ACHN (cell line): ENCODE measurements at places on chromosomes 13 and 19.

GRCh38 chr19:55546011-55546410 is 668 bp upstream of the SBK3 start:
- no peak for DNase-seq

DNA sequence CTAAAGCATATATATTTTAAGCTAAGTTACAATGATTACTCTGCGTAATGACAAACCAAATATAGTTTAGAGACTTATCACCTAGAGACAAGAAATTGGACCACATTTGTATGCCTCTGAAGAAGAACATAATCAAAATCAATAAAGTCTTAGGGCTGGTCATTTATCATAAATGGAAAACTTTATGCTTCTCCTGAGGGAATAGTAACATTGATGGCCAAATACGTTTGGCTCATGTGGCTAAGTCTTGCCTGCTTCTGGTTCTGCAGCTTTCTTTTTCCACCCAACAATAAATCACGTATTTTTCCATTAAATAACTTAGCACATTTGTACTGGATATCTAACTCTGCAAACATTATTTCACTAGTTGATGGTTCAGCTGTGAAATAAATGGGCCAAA is 458.4 kb downstream of the SLITRK1 start:
- DNase-seq: no peak

GRCh38 chr19:11375143-11375948 is 880 bp downstream of the SWSAP1 start:
- DNase-seq: peak; percentile 47

- DNase-seq: no peak
Observed at GRCh38 chr19:45527731-45528130, 20.5 kb downstream of the VASP start.

GRCh38 chr19:19823916-19824315 is 2.4 kb upstream of the ZNF506 start:
- DNase-seq: no peak

- no peak for DNase-seq
Observed at GRCh38 chr13:47632311-47632710, 368.8 kb downstream of the SUCLA2 start.

- DNase-seq: peak; percentile 51
Observed at GRCh38 chr13:91185294-91185863, 162.1 kb upstream of the MIR17HG start.

DNA sequence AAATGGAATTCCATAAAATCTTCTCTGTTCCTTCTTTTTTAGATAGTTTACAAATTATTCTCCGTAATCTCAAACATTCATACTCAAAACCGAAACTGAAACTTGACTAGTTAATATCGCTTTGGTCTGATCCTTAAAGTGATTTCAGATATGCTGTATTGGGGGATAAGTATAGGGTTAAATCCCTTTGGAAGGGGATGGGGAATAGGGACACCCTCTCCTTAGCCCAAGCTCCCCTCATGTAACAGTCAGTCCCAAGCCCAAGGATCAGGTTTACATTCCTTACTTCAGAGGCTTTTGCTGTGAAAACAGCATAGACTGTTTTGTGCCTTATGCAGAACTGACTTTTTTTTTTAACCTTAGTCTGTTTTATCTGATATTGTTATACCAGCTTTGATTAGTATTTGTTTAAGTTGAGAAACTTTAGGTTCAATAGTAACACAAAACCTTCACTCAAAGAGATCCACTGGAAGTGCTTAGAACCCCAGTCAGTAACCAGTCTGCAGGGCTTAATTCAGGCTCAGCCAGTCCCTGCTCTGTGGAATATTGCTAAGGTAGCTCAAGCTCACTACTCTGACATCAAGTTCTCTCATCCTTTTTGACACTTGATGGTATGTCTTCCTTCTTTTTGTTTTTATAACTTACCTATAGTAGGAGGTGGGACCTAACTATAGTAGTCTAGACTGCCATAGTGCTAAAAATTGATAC is 10.5 kb downstream of the CDADC1 start:
- no peak for DNase-seq

GRCh38 chr13:112985803-112986408 is 16.9 kb downstream of the MCF2L start:
- no peak for DNase-seq

DNA sequence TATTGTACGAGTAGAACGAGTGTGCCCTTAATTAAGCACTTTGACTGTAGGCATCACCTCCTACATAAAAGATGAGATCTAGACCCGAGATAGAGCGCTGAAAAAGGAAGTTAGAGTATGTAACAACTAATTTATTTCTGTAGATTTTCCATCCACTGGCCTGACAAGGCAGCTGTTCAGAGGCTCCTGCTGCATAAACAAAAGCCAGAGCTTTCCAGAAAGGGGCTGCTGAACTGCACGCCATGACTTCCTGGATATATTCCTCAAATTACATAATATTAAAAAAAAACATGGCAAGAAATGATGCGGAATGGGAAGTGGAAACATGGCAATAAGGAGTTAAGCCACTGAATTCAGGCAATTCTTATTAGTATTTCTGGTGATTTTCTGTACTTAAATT is 89.7 kb downstream of the AKAP11 start:
- DNase-seq: no peak

DNA sequence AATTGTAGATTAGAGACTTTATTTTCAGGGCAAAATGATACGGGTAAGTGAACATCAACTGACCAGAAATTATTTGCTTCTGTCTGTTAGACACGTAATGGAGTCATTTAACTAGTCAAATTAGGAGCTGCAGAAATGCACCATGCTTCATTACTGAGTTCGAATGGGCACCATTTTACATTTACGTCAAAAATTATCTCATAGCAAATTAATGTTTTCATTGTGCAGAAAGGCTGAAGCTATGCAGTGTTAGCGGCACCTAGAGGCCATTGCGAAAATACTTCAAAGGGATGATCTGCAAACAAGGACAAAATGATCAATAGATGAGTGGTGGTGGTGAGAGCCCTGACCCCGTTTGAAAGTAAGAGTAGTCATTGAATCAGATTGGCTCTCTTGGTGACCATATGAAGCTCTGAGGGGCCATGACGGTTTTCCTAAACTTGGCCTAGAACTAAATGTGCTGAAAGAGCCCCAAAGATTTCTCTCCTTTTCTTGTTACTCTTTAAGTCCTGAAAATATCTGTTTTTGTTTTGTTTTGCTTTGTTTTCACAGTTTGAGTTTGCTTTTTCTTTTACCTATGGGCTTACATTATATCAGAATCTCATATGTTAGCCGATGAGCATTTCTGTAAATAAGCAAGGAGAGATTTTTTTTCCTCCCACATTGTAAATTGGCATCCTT is 277.9 kb downstream of the ZNF536 start:
- DNase-seq: peak; percentile 30

DNA sequence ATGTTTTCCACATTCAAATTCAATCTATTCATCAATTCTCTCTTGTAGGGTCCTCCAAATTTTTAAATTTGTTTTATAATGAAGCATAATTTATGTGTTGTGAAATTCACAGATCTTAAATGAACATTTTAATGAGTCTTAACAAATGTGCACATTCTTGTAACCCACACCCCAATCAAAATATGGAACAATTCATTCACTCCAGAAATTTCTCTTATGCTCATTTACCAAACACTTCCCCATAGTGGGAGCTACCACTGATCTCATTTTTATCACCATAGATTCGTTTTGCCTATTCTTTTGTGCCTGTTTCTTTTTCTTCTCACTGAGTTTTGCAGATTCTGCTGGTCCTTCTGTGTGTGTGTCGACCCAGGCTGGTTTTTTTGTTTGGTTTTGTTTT is 664.1 kb downstream of the EFNB2 start:
- no peak for DNase-seq

DNA sequence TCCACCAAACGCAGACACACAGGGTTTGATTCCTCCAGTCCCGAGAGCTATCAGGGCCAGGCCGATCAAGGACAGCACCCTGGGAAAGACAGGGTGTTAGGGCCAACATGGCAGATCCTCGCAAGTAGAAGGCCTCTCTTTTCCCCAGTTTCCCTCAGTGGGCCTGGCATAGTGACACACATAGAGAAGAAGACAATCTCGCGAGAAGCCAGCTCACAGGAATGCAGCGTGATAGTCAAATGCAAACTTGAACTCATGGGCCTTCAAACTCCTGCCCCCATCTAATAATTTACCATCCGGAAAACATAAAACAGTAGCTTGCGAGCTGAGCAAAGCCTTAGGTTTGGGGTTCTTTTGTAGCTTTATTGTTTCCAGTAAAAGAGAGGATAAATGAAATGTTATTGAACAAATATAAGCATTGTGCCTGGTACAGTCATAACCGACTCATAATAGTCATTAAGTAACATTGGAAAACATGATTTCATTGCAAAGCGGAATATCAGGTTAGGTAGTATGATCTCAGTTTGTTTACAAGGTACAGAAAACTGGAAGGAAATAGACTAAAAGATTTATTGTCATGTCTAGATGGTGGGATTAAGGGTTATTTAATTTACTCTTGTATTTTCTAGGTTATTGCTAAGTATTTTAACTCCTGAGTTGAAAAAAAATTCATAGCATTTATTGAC is 30.5 kb downstream of the SLC15A1 start:
- DNase-seq: no peak

- DNase-seq: peak; percentile 37
Observed at GRCh38 chr19:54674021-54674617, 11.3 kb downstream of the LILRB4 start.

- no peak for DNase-seq
Observed at GRCh38 chr19:50230379-50231351, 27.2 kb downstream of the MYH14 start.

- DNase-seq: no peak
Observed at GRCh38 chr19:48395170-48395455, 1.6 kb downstream of the GRIN2D start.

- no peak for DNase-seq
Observed at GRCh38 chr19:34366738-34367623, 2.0 kb downstream of the GPI start.

DNA sequence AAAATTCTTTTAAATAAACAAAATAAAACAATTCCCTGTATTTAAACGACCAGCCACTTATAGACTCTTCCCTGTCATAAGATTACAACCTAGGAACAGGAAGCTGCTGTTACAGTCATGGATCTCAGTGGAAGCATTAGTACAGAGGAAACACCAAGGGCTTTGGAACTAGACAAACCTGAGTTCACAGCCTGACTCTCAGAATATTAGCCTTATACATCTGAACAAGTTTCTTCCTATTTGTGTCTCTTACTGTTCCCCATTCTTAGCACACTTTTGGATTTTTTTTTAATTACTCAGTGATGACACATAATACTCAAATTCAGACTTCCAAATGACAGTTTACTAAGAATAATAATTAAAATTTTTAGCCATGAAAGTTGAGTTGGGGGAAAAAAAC is 46.1 kb downstream of the ZDHHC20 start:
- DNase-seq: no peak

DNA sequence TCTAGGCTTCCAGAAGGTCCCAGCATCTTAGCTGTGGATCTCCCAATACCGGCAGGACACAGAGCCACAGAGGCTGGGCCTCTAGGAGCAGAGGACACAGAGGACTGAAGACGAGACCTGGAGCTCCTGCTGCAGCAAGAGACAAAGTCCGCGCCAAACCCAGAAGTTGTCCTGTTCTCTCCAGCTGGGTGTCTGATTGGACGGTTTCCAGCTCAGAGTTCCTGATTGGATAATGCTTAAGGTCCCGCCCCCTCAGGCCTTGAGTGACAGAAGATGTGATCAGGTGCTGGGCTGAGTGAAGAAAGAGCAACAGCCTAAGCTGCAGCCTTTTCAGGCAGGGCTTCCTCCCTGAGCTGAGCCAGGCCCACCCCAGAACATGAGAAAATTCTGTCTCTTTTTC is 59.9 kb upstream of the ZNF85 start:
- DNase-seq: no peak

DNA sequence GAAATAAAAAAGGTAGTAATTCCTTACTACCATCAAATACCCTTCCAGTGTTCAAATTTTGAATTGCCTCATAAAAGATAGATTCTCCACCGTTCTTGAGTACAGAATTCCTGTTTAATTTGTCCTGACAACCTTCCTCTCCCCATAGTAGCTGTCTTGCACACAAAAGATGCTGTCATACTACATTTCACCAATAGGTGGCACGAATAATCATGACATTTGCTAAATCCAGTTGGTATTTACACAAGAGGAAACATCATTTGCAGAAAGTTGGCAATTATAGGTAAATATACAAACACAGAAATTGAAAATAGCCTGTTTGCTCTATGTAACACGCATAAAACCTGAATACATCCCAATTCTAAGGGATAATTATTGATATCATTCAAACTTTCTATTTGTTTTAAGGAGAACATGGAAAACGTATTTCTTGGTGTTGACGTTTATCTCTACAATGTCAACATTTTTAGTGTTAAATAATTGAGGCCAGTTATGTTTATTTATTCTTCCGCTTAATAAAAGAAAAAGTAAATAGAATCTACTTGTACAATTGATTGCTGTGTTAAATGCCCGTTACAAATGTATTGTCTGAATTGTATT is 58.3 kb upstream of the CLDN10 start:
- DNase-seq: peak; percentile 59

DNA sequence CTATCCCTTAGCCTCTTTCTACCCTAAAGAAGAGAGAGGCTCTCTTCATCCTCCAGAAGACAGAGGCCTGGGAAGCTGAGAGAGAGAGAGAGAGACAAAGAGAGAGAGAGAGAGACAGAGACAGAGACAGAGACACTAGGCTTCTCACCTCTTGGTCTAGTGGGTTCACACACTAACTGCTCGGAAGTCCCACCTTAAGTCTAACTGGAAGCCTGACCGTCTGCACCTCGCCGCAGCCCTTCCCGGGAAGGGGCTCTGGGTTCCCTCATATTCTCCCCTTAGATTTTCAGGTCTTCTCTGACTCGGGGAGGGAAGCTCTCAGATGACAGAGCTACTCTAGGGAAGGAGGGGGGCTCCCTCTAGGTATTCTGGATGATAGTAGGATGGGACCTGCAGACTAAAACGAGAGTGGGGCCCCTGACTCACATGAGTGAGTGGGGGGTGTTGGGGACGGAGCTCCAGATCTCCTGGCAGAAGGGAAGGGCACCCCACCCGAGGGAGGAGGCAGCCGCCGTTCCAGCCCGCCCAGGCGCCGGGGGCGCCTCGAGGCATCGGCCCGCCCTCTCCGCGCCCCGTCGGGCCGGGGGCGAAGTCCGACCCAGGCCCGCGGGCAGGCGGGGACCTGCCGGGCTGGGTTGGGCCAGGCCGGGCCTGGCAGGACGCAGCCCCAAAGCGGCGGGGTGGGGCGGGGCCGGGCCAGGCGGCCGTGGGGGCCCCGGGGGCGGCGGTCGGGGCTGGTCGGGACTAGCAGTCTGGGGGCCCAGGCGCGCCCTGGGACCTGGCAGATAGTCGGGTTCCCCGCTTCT is 2.0 kb upstream of the JUNB start:
- DNase-seq: no peak
